ENCODE measurements at places on chromosomes 1 and 21.

GRCh38 chr1:155938220-155938627 is 3.2 kb upstream of the RXFP4 start:
- DNase-seq: no peak

GRCh38 chr1:85991261-85991660 is 165.3 kb downstream of the COL24A1 start:
- no peak for DNase-seq

DNA sequence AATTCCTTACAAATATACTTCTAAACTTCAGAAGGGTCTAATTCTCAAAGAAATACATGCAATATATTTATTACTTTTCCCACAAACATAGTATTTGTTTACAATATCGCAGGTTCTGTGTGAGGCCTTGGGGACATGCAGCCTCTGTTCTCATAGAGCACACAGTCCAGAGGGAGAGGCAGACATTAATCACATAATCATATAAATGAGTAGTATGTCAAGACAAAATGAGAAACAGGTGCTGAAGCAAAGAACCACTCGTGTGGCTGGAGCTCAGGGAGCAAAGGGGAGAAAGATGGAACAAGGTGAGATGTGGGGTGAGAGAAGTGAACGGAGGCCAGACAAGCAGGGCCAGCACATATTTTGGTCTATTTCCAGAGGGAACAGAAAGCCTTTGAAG is 26.4 kb upstream of the MAGI3 start:
- no peak for DNase-seq

GRCh38 chr1:182120411-182121258 is 59.1 kb upstream of the ZNF648 start:
- DNase-seq: no peak

GRCh38 chr21:41948078-41948895 is 5.5 kb downstream of the C2CD2 start:
- DNase-seq: no peak

DNA sequence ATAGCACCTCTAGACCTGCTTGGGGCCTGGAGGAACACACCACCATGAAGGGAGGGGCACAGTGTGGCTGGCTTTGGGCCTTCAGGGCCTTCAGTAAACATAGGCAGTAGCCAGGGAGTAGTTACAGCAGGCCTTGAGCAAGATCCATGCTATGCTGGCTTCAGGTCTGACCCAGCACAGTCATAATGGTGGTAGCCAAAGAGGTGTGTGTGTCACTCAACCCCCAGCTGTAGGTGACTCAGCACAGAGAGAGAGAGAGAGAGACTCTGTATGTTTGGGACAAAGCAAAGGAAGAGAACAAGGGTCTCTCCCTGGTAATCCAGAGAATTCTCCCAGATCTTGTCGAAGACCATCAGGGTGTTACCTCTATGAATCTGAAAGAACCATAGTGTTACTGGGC is 250.5 kb upstream of the PKN2 start:
- no peak for DNase-seq

GRCh38 chr1:59718989-59719360 is 95.8 kb upstream of the HOOK1 start:
- no peak for DNase-seq

Measured in activated CD8-positive, alpha-beta memory T cell treated with anti-CD3 and anti-CD28 coated beads for 1 hour (primary cell).